ENCODE measurements at places on chromosomes 1 and 21.

DNA sequence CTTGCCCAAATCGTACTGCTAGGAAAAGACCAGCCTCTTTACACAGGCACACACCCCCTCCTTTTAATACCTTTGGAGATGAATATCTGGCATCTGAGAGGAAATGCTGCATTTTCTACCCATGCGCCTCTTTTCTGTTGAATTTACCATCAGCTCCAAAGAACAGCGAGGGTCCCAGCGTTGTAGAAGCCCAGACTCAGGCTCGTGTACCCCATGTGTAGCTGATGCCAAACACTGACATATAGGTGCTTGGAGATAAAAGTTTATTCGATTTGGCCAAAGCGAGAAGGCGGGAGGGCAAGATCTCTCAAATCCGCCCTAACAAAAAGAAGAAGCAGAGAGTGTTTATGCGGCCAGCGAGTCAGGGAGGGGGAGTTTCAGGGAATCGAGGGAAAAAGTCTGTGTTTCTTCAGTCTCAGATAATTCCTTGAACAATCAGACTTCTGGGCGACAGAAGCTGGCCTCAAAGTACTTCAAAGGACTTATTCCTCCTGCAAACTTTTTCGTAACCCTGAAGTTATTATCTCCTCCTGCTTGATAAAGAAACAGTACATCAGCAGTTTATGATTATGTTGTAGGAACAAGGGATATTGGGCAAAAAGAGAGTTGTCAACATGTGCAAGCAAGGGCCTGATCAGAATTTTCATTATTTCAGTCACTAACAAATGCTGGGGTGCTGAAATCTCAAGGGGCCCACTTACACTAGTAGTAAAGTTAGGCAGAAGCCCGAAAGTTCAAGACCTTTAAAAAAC lies 642 bp upstream of the CREG1 start:
- no peak for DNase-seq

DNA sequence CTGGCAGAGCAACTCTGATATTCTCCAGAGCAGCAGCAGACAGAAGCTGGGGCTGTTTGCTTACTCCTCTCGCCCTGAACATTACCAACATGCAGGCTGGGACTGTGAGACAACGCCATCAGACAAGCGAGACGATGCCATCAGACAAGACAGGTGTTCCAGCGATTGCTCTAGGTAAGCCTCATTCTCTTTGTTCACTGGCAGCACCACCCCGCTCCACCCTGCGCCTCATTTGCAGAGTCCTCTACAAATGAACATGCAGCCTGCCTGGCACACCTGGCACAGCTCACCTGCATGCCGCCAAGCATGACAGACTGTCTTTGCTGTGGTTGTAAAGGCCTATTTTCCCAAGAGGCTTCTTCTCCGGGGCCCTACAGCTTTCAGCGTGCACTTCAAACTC lies 346.2 kb downstream of the SMYD3 start:
- peak; percentile 74 for DNase-seq

- no peak for DNase-seq
These were observed 41.7 kb downstream of the GABPA start for GRCh38 chr21:25776440-25776839.

DNA sequence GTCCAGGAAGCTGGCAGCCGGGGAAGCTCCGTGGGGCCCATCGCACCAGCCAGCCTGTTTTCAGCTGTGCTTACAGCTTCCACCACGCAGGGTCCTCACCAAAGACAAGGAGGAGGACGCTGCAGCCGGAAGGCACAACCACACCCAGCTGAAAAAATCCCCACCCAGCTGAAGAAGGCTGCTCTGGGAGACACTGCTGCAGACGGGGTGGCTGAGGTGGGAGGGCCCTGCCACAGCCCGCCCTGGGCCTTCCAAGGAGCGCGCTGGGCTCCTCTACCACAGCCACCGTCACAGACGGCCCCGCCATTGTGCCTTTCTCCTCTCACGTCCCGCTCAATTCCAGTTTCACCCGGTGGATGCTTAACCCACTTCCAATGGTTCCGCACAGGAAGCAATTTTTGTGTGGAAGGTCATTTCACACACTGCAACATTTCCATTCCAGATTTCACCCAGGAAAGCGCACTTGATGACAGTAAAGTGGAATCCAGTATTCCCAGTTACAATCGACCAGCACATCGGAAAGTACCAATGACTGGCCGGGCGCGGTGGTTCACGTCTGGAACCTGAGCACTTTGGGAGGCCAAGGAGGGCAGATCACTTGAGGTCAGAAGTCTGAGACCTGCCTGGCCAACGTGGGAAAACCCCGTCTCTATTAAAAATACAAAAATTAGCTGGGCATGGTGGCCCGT lies 47.9 kb downstream of the NPHP4 start:
- DNase-seq, result no peak

- no peak for DNase-seq
These were observed 99.2 kb downstream of the TRIM11 start for GRCh38 chr1:228307218-228308023.

DNA sequence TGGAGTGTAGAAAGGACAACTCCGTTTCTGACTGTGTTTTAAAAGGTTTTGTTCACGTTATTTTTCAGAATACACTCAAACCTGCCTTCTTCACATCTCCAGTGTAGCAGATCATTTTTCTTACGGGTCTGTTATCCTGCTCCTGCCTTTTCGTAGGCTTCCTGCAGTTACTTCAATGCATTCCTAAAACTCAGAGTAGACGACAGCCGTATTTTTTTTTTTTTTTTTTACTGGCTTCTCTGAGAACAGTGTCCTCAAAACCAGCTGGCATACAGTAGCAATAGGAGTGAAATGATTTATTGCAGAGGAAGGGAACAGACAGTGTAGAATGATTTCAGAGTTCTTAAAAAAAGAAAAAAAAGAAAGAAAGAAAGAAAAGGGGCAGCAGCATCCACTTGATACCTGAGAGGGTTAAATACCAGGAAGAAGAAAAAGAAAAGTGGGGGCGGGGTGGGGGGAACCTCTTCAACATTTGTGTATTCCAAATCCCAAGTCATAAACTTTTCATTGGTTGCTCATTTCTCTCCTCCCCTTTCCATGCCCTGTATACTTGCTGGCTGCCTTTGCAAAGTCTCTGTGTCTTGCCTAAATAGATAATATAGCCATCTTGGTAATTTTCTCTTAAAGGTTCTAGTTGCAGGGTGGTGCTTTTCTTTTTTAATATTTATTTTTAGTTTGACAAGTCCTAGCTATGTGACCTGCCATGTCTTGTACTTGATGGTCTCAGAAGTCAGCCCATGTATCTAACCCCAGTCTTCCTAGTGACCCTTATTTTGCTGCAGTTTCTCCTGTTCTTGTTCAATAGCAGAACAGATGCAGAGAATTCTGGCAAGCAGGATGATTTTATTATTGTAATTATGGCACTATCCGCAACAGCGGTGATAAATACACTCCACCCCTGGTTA lies 2.8 kb downstream of the TGFB2 start:
- DNase-seq, result no peak

DNA sequence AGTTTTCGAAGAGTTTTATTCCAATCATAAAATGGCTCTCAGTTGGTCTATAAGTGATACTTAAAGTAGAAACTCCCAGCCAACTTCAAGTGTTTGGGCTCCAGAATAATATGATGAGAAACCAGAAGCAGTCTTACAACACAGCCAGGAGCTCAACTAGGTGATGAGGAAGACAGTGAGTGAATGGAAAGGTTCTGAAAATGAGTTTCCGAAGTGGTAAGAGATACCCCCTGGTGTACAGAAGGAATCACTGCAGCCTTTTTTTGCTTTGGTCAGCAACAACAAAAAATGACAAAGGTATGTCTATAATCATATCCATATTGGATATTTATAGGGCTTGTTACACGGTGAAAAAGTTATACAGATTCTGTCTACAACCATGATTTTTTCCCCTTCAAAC lies 16.5 kb downstream of the KRTAP19-1 start:
- no peak for DNase-seq

GRCh38 chr1:245153552-245154428 lies 995 bp upstream of the KIF26B start:
- DNase-seq, result no peak

All from NCI-H187 (cell line).